NCI-H69 (cell line): ENCODE measurements at places on chromosomes 3 and 15.

DNA sequence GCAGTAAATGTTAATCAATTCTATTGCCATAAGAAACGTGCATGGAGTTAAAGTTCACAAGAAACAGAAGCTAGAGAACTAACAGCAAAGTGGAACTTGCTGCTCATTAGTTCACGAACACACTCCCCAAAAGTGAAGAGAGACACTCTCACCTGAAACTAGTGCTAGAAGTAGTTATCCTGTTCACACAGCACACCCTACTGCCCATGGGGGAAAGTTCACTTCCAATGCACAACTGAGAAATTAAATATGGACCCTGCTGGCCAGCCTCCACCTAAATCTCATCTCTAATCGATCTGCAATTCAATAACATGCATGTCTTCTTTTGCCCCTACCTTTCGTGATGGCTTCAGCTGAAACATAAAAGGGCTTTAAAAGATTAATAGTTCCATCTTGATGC lies 39.4 kb upstream of the FRMD4B start:
- DNase-seq: peak; percentile 0

DNA sequence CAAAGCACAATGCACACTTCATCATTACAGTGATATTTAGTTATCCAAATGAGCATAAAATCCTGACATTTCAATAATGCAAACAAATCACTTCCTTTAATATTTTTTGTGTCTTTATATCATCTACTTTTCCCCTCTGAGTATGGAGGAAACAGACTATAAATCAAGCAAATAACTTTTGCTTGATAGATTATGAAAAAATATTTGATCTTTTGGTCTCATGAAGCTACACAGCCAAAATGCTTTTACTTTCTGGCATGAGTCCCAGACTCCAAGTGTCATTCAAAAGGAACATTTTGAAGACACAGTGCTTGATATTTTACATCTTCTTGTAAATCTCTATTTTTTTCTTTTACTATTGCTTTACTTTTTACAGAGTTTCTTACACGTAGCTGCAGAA lies 215.3 kb upstream of the ROBO1 start:
- no peak for DNase-seq

- DNase-seq: peak; percentile 80
These were observed 754 bp downstream of the B3GNT5 start for GRCh38 chr3:183253528-183254486.

DNA sequence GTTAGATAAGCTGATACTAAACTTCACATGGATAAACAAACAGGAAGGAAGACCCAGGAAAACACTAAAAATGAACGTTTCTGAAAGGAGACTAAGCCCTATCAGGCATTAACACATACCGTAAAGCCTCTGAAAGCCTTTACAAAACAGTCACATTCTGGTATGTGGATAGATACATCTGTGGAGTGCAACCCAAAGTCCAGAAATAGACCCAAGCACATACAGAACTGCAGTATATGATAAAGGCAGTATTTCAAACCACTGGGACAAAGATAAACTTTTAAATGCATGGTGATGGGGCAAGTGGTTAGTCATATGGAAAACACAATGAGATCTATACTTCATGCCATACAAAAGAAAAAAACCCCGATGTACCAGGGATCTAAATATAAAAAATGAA lies 26.0 kb downstream of the DCBLD2 start:
- DNase-seq: no peak

GRCh38 chr3:23741036-23741706 lies 64.6 kb upstream of the UBE2E1 start:
- DNase-seq: peak; percentile 94

DNA sequence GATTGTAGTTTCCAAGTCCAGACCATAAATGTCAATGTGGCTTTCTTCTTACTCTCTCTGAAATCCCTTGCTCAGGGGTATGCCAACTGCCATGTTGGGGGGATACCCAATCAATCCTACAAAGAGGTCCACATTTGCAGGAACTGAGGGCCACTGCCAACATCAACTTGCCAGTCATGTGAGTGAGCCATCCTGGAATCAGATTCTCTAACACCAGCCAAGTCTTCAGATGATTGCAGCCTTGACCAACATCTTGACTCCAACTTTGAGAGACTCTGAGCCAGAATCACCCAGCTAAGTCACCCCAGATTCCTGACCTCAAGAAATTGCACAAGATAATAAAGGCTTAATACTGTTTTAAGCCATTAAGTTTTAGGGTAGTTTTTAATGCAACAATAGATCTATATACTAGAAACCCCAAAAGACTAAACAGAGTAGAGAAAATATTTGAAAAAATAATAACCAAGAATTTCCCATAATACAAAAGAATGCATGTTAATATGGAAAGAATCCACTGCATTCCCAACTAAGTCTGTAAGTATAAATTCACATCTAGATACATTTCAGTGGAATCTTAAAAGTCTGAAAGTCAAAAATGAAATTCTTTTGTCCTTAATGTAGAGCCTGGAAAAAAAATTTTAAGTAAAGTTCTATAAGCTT lies 22.4 kb downstream of the ISG20 start:
- no peak for DNase-seq

DNA sequence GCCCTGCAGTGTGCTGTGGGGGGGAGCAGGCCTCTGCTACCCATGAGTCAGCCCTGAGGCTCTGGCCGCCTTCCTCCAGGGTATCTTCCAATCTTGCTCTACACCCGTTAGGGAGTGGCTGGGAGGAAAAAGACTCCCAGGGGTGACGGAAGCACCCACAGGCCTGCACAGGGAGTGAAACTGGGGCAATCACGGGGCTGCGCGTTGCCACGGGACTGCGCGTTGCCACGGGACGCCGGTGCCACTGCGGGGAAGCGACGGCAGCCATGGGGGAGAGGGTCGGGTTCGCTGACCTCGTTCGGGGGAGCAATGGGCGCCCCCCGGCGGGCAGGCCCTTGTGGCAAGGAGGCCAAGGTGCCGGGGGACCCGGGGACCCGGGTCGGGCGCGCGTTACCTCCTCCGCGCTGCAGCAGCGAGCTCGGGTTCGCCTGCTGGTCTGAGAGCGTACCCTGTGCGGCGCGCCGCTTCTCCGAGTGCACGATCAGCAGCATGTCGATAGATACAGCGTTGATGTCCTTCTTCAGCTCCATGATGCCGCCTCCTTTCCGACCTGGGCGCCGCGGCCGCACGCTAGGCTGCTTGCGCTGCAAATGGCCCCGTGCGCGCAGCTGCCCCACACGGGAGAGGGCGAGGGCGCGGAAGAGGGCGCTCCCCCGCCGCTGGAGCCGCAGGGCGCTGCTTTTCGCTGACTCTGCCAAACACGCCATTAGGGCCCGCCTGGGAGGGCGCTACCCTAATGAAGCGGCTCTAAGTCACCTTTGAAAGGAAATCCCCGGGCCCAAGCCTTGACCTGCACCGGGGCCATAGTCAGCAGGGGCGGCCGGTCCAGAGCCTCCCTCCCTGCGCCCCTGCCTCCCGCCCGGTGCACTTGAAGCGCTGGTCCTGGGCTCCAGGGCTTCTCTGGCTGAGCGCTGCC lies at the start of gene KY:
KY (minus strand) TSS at position 592 of the 916 bp plus-strand sequence; CDS start at position 530, 62 bp downstream.
- DNase-seq: peak; percentile 58

DNA sequence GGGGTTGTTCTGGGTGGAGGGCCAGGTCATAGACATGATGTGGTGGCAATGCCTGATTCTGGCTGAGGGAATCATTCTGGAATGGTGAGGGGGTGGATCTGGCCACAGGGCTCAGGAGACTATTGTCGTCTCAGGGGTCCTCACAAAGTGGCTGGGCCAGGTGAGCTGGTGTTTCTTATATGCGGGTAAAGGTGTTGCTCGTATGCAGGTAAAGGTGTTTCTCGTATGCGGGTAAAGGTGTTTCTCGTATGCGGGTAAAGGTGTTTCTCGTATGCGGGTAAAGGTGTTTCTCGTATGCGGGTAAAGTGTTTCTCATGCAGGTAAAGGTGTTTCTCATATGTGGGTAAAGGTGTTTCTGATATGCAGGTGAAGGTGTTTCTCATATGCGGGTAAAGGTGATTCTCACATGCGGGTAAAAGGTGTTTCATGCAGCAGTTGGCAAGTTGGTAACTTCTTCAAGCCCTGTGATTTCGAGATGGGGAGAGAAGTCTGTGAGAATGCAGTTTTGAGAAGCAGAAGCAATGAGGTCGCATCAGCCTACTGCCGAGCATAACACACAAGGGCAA lies 10.5 kb upstream of the MUC4 start:
- DNase-seq: no peak

DNA sequence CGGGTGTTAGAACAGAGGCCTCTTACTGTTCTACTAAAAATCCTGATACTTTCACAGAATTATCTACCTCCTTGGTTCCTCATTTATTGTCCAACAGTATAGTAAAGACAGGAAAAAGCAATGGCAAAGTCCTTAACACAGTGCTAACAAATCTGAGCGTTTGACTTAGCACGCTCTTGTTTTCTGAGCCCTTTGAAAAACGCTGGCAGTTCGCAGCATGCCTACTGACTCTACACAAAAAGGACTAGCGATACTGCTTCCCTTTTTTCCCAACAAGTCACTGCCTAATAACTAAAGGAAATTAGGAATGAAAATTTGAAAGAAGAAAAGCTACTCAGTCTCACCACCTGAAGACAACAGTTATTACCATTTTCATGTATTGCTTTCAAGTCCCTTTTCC lies 34.8 kb upstream of the CEMIP start:
- DNase-seq: no peak

DNA sequence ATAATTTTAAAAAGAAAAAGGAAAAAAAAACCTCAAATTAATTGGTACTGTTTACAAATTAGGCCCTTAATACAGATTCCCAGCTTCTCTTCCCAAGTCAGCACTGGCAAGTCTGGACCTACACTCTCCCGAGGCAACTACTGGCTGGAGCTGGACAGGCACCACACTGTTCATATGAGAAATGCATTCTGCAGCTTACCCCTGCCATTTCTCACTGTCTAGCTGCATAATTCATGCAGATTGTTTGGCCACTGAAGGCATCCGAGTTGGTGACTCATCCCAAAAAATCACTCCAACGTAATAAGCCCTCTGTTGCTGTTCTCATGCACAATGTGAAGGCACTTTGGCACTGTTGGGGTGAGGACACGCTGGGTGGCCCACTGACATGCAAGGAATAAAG lies 45.3 kb downstream of the ROPN1B start:
- DNase-seq: no peak

DNA sequence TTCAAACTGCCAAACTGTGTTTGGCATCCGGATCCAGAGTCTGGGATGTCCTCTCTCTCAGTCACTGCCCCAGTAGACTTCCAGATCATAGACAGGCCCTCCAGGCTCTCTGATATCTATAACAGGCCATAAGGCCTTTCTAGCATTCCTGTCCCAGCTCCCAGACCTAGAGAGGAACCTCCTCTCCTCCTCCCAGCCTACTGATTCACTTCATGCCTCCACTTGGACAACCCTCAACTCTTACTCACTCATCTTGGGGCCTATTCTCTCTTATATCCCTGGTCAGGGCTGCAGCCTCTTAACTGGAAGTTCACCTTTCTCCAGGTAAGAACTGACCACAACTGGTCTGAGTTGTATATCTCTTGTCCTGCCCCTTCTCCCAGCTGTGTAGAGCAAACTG lies 253.7 kb upstream of the TRIM42 start:
- DNase-seq: no peak

DNA sequence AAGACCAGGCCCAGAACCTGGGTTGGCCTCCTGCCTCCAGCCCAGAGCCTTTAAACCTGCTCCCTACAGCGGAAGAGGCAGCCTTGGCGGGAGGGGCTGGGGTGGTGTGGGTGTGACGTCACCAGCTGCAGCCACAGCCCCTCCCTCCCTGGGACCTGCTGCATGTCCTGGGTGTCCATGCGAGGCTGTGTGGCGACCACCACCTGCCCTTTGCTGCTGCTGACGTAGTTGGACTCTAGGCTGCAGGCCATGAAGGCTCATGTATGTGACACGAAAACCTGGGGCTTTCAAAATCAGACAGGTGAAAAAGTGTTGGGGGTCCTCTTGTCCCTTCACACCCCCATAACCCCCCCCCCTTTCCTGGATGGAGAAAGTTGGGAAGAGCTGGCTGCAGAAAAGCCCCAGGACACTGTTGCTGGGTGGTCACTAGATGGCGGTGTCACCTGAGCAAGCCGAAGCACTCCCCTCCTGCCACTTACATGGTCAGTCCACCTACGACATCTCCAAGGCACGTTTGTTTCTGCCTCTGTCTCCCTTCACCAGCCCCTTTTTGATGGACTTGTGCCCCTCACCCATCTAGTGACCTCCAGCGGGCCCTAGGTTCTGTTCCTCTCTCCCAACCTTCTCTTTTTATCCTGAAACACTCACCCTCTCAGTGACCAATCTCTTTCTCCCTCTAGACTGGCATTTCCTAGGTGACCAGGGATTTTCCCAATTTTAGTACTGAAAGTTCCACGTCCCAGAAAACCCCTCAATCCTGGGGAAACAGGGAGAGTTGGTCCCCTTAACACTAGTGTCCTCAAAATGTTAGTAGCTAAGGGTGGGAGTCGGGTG lies 35.2 kb downstream of the SLC6A20 start:
- DNase-seq: peak; percentile 63

GRCh38 chr15:71705151-71705550 lies 105.2 kb upstream of the NR2E3 start:
- DNase-seq: no peak

GRCh38 chr15:64568765-64569164 lies 108.4 kb downstream of the ZNF609 start:
- DNase-seq: no peak

GRCh38 chr3:16841041-16841753 lies 43.6 kb upstream of the PLCL2 start:
- no peak for DNase-seq

DNA sequence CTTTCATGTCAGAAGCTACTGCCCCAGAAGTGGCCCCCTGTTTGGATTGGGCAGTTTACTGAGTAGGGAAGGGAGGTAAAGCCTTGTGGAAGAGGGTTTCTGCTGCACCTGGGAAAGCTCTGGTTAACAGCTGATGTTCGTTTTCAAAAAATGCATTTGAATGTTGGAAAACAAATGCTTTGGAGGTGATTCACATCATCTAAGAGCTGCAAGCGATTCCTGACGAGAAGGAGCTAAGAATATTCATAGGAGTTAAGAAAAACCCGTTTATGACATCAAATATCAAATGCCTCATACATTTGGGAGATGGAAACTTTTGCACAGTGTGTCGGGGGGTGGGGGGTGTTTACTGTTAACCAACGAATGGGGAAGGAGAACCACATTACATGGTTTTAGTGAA lies 183.8 kb upstream of the NR2F2 start:
- DNase-seq: no peak

DNA sequence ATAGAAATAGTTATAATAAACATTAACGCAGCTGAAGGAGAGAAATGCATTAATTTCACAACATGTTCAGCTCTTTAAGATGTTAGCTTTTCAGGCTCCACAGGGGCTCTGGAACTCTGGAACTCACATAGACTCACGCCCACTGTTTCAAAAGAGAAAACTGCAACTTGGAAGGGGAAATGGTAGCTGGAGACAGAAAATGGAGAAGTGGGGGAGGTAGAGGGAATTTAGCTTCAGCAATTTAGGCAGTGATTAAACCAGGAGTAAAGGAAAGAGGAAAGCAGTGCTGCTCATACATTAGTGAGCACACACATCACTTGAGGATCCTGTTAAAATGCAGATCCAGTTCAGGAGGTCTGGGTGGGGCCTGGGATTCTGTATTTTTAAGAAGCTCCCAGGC lies 274.8 kb upstream of the TRIM42 start:
- no peak for DNase-seq

- no peak for DNase-seq
These were observed 24.8 kb downstream of the REC114 start for GRCh38 chr15:73467758-73468157.

- no peak for DNase-seq
These were observed 362.5 kb upstream of the ZNF717 start for GRCh38 chr3:76147846-76148245.
